ENCODE measurements at places on chromosomes 5 and 9.

- no peak for DNase-seq
These were observed 225.5 kb upstream of the ELAVL2 start for GRCh38 chr9:24051587-24051986.

DNA sequence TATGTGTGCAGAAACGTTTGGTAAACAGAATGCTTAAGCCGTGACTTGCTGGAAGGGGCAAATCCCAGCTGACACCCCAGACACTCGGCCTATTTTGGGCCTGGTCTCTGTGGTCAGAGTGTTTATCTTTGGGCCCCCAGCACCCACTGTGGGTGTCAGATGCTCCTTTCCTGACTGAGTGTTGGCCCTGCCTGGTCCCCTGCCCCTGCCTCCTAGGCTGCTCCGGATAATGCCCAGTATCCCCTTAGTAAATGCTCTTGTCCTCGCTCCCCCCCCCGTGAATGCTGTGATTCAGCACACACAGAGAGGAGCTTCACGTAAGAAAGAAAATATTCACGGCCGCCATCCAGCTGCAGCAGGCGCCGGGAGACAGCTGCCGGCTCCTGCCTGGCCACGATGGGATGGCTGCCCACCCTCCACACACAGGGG is 11.3 kb upstream of the ANGPTL2 start:
- DNase-seq, result no peak

GRCh38 chr5:2163940-2164490 is 281.3 kb upstream of the IRX4 start:
- no peak for DNase-seq

- no peak for DNase-seq
These were observed 109.7 kb downstream of the MLLT3 start for GRCh38 chr9:20512636-20513035.

GRCh38 chr5:1840741-1841521 is 39.7 kb downstream of the NDUFS6 start:
- no peak for DNase-seq

GRCh38 chr5:80231243-80231642 is 24.6 kb downstream of the SERINC5 start:
- DNase-seq, result no peak

DNA sequence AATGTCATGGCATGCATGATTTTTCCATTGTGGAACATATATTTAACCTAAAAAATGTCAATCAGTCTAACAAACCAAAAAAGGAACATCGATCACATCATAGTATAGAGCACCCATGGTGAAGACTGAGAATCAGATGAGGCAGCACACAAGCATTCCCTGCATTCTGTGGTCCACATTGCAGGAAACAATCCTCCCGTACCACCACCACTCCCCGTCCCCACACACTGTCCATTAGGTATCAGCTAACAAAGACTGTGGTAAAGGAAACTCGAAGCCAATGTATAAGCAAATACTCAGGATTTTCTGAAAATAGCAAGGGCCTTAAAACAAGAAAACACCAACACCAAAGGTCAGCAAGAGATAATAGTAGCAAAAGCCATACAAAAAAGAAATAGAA is 1104.4 kb upstream of the SEMA6A start:
- DNase-seq, result no peak

DNA sequence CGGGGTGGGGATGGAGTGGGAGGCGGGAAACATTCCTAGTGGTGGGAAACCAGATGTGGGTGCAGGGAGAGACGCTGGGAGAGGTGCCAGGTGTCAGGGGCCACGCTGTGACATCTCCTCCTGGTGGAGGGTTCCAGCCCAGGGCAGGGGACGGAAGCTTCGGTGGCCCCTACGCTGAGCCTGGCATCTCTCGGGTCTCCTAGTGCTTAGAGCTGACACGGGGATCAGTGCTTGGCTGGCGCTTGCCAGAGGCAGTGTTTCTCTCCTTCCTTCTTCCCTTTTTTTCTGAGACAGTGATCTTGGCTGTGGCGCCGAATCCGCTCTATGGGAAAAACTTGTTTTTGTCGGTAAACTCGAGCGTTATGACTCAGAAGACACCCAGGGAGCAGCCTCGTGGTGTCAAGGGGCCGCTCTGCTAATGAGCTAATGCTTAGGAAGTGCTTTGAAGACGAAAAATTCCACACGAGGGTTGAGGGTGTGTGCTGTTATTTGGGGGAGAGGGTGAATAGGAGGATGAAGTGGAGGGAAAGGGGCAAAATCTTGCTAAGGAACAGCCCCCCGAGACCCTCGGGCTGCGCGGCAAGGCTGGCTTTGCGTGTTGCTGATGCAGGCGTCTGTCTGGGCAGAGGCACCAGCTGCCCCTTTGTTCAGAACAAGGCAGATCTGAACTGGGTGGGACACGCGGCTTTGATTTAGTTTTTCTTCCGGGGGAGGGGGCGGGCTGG is 20.4 kb upstream of the IER5L start:
- no peak for DNase-seq

DNA sequence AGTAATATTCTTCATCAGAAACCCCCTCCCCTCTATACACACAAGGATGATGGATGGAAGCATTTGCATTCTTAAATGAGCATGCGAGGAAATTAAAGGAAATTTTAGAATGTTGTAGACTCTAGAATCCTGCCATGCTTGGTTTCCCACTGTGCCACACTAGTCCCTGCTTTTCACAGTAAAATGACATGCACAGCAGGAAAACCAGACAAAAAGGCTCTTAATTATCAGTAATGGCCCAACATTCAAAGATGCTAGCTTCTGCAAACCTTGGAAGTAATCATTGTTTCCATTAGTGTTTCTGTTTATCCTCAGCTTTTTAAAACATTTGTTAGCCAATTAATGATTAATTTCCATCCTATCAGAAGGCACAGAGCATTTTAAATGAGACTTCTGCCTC is 255.8 kb downstream of the SLCO4C1 start:
- DNase-seq, result no peak

DNA sequence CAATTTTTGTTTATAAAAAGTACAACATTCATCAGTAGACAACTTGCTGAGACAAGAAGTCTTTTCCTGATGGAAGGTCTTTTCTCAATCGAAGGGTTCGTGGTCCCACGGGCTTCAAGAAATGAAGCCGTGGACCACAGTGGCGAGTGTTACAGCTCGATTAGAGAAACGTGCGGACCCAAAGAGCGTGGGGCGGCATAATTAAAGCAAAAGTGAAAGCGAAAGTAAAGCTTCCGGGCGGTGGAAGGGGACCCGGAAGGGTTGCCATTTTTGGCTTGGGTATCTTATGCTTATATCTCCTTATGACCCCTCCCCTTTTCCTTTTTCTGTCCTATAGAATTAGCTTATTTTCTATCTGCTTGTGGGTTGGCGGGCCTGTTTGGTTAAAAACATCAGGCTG is 2309.4 kb upstream of the ACO1 start:
- DNase-seq, result peak; percentile 2

DNA sequence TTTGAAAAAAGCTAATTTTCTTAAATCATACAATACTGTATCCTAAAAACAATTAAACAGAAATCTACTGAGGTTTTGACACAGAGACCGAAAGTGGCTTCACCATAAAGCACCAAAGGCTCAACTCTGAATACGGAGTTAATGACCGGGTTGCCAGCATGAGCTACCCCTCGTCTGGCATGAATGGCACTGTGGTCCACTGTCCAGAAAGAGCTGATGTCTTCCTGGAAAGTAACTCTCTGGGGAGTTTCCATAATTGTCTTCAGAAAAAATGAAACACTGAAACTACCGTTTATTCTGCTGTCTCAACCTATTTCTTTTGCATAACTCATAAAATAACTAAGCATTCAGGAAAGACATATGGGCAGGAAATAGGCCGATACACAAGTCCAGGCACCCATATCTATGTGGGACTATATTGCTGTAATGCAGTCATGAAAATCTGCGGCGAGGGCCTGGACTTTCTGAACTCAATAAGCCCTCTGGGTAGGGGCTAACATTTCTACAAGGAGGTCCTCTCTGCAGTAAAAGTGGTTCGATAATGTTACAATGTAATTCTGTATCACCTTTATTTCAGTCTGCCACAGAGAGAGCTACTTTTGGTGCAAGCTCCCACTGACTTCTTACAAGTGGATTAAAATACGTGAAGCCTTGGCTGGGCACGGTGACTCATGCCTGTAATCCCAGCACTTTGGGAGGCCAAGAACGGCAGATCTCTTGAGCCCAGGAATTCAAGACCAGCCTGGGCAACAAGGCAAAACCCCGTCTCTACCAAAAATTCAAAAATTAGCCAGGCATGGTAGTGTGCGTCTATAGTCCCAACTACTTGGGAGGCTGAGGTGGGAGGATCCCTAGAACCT is 52.4 kb downstream of the ANKH start:
- no peak for DNase-seq
